ENCODE measurements at places on chromosomes 12 and 14. TPM values are rescaled to one million over a fixed set of nuclear protein-coding genes. Genes with fewer than 3 reads are reported as not detected.

The INSM2 gene
- total RNA-seq: not detected

The SIX4 gene
- total RNA-seq: 42.7 TPM

The HOXC10 gene
- total RNA-seq: not detected

The TM7SF3 gene
- total RNA-seq: 45.3 TPM

The SMCO3 gene
- under 0.01 TPM for total RNA-seq

The TAS2R42 gene
- total RNA-seq: not detected

The PPM1H gene
- total RNA-seq: 0.28 TPM

The TEX52 gene
- total RNA-seq: not detected

The CCDC196 gene
- total RNA-seq: not detected

The TPPP2 gene
- not detected for total RNA-seq

Measured in IMR-90 (cell line).